Activated CD8-positive, alpha-beta T cell treated with anti-CD3 and anti-CD28 coated beads, Interleukin-2, amount 10 ng/mL, durations not matched to agents 7 days and 5 days (primary cell): ENCODE measurements at places on chromosomes 7 and 10. TPM values are rescaled to one million over a fixed set of nuclear protein-coding genes. Genes with fewer than 3 reads are reported as not detected.

GRCh38 chr7:101939136-101939695 lies 121.8 kb downstream of the CUX1 start:
- no peak for DNase-seq

DNA sequence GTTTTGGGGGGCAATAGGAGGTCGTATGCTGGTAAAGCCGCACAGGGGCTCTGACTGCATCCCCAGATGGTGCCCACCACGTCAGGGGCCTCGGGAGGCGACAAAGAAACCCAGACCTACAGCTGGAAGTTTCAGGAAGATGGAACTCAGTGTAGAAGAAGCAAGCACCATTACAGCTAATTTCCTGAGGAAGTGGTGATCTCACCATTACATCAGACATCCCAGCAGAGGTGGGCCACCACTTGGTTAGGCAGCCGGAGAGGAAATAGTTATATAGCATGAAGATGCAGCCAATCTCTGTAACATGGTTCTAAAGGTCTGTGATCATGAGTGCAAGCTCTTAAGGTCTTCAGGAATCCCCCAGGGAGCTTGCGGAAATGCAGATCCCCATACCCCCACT lies 127.3 kb upstream of the PCBD1 start:
- DNase-seq, result peak; percentile 65

GRCh38 chr10:104641937-104642657 lies 1.0 kb downstream of the SORCS3 start:
- DNase-seq, result no peak

DNA sequence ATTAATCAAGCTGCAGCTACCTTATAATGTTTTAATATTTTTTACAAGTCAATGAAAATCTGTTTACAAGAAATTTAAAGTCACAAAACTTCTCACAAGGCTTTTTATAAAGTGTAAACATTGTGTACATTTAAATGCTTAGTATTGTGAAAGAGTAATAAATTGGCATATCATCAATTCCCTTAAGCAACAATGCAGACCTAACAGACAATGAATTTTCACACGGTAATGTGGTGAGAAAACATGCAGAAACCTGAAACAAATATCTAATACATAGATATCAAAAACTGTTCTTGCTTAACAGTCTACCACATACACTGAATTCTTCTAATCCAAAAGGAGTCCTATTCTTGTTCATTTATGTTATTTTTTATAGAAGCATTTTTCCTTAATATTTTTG lies 220.7 kb downstream of the CRPPA start:
- no peak for DNase-seq

DNA sequence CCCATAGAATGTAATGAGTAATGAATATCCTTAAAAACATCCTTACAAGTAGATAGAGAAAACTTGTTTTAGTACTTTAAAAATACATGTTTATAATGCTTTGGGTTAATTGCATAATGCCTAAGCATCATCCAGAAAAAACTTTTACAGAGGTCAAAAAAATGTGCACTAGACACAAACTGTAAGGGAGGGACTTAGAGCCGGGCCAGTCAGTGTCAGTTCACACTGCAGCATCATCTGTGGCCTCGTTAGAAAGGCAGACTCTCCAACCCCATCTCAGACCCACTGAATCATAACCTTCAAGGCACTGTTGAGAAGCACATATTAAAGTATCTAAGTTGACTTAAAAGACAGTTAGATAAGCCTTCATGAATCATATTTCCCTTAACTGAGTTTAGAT lies 230.1 kb upstream of the PRPS1L1 start:
- no peak for DNase-seq

DNA sequence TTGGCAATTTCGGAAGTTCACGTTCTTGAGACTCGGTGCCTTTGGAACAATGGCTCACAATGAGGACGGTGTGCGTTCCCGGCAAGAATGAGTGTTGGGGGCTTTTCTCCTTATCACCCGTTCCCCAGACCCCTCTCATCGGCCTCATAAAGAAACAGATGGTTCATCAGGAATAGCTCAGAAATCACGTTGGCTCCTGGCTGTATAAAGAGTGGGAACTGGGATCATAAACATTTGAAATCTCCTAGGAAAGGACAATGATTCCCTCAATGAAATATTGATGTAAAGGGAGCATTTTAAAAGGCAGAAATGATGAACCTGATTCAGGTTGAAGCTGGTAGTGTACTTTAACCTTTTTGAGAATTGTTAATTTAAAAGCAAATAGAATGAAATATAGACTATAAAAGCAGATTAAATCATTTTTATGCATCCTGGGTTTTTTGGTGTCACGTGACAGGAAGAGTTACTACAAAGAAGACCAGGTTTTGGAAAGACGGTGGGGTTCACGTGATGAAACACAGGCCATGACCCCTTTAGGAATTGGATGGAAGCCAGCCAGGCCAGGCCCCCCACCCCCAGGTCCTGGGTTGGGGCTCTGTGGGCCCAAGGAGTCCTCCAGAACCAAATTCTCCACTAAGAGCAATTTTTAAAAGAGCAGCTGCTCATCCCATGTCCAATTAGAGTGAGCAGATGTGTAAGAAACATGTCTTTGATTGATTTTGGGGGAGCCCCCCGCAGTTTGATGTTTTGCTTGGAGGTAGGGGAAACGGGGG lies 63.0 kb downstream of the CUX1 start:
- DNase-seq, result no peak

DNA sequence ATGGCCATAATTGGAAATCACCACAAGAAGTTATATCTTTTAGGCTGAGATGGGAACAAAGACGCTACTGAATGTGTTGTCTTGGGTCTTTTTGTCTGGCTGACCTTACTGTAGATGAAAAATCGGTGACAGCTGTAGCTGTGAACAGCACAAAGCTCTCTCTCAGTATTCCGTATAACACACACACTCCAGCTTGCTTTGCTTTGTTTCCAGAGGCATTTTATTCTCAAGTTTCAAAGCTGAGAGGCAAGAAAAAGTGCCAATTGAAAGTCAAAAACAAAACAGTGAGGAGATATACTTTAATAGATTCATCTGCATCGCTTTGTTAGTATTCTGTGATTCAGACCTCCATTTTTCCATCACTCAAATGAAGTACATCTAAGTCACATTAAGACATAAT lies 39.6 kb upstream of the CABCOCO1 start:
- no peak for DNase-seq

DNA sequence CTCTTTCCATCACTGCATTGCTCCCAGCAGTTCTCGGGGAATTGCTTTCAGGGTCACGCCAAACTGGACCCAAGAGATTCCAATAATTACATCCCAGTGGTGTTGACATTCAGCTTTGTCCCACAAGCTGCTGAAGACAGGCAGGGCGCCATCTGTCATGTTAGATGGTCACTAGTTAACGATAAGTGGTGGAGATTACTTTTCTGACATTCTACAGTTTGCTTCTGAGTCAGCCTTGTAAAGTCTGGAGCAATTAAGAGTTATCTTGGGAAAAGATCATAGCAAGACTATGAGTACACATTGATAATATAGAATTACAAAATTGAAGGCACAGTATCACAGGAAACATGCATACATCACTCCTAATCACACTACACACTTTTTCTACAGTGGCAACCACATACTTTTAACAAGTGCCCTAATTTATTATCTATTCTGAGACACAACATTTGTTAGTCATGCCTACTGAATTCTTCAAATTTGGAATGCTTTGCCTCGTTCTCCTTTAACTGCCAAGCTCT lies 41.9 kb downstream of the SEMA3C start:
- DNase-seq, result no peak

DNA sequence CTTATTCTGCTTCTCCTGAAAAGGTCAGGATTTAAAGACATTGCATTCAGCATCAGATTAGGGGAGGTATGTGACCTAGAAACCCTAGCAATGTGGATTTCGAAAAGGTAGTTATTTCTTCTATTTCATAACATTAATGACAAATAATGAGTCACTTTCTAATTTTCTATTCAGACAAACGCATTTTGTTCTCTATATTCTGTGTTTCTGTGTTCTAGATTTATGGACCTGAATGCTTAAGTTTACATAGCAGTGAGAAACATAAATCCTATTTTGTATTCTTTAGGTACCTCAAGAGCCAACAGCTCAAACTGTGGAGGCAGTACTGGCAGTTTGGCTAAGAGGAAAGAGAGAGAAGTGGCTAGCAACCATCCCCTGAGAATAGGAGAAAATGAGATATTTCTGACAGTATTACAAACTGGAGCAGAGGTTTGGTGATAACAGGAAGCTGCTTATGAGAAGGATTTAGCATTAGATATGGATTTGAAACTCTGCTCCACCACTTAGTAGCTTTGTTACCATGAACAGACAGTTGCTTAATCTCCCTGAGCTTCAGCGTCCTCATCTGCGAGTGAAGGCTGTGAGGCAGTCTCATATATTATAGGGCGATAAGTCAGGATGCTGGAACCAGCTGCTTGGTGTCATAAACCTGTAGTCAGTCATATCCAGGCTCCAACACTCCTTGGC lies 28.2 kb downstream of the CDK14 start:
- DNase-seq, result no peak

- DNase-seq, result no peak
Observed at GRCh38 chr10:129926066-129927055, 37.7 kb downstream of the EBF3 start.

GRCh38 chr7:120857588-120858573 lies at the start of gene TSPAN12:
TSS of gene TSPAN12 (minus strand) at chr7:120858144. CDS start at chr7:120856763, 1,381 bp downstream.
- peak; percentile 50 for DNase-seq

- DNase-seq, result no peak
Observed at GRCh38 chr7:2029211-2029905, 203.4 kb downstream of the MAD1L1 start.

DNA sequence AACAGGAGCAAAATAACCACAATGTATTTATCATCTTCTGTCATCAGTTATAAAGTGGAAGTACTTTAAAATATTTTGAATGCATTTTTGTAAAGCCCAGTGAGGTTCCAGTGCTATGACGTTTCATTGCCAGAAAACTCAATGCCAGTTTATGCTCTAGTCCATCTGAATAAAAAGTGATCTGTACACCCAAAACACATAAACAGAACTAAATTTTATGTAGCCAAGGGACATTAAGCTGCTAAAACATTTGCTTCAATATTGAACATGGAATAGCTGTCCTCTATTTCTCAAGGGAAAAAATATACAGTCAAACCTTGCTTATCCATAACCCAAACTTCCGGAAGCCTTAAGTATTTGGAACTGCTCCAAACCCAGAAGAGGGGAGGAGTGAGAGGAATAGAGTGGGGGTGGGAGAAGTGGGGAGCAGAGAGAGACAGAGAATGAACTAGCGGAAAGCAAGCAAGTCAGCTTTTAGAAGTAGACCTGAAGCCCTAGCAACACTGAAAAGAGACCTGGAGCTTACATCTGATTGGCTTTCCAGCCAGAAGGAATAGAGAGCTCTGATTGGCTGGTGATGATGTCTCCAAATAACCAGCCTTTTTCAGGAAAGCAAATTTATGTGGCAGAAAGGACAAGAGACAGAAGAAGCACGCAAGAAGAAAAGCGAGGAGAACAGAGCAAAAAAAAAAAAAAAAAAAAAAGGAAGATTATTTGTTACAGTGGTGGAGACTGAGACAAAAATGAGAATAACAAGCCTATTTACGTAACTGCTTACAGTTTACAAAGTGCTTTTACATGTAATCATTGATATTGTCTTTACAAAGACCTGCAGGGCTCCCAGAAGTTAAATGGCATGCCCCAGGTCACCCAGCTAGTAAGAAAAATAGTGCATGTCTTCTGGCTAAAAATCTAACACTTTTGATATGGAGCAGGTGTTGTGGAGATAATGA lies 196.0 kb downstream of the RNLS start:
- DNase-seq, result no peak

GRCh38 chr7:135380351-135380750 lies 129.6 kb downstream of the CNOT4 start:
- no peak for DNase-seq

GRCh38 chr7:7740037-7740355 lies 21.6 kb upstream of the RPA3 start:
- no peak for DNase-seq

- DNase-seq, result no peak
Observed at GRCh38 chr10:18615618-18616017, 35.8 kb downstream of the NSUN6 start.

- no peak for DNase-seq
Observed at GRCh38 chr7:95772771-95773581, 622 bp downstream of the DYNC1I1 start.

DNA sequence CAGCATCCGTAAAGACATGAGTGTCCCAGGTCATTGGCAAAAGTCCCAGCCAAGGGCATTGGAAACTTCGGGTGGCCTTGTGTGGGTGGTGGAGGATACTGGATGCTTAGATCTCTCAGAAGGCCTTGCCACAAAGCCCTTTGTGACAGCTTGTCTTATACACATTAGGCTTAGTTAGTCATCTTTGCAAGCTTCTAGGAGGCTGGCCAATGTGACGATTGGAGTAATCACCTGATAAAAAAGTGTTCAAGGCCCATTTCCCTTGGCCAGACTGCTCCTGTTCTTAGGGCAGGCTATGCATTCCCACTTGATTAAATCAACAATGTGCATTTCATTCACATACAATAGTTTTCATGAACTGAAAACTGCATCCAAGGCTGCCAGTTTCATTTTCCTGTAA lies 26.9 kb downstream of the NPS start:
- DNase-seq, result no peak

DNA sequence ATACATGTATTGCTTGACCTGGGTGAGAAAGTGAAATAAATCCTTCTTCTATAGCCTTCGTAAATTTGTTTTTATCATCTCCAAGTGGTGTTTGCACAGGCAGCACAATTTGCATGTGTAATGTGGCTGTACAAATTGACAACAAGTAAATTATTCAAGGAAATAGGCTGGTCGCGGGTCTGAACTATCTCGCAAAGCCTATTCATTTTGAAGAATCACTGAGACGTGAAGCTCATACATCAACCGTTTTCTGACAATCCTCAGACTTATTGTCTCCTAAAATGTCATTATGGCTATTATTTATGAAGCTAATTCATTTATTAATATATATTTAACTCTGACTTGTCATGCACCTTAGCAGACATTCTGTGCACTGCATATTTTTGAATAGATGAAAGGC lies 16.2 kb upstream of the FAM204A start:
- DNase-seq, result no peak

- DNase-seq, result no peak
Observed at GRCh38 chr7:461453-462172, 58.0 kb downstream of the PDGFA start.

GRCh38 chr10:73647211-73647874 lies 6.1 kb upstream of the MYOZ1 start:
- no peak for DNase-seq

GRCh38 chr10:49113741-49114141 lies 1.6 kb downstream of the VSTM4 start:
- DNase-seq, result no peak

DNA sequence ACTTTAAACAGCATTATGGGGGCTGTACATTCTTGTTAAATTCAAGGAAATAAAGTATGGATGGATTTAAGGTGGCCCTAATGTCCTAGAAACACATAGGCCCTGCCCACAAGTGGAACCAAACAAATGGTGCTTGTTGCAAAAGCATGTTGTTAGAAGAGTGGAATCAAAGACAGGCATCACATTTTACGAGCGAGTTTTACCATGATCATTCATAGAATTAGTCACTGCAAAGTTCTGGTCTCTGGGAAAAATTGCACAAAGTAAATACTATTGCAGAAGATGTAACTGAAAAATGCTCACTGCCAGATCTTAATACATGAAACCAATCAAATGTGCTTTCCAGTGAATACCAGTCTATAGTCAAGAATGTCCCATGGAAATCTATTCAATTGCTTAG lies 677.1 kb downstream of the PARD3 start:
- DNase-seq, result no peak

The PODXL gene
- 1.5 TPM for total RNA-seq

The RPEL1 gene
- total RNA-seq, result 0.16 TPM

The ZNF853 gene
- 1.0 TPM for total RNA-seq

The COL17A1 gene
- not detected for total RNA-seq

The TMEM184A gene
- not detected for total RNA-seq

The ATOH7 gene
- total RNA-seq, result not detected

The SHTN1 gene
- not detected for total RNA-seq

The FGL2 gene
- total RNA-seq, result 1.6 TPM

The CHPF2 gene
- total RNA-seq, result 36.1 TPM

The ESYT2 gene
- 85.0 TPM for total RNA-seq
